ENCODE measurements at places on chromosomes 7 and 10.
A peak's percentile ranks its signal among the peaks of the same experiment; 100 is the strongest.

- peak; percentile 25 for DNase-seq
Measured at GRCh38 chr7:100673942-100674410, 436 bp downstream of the GNB2 start.

DNA sequence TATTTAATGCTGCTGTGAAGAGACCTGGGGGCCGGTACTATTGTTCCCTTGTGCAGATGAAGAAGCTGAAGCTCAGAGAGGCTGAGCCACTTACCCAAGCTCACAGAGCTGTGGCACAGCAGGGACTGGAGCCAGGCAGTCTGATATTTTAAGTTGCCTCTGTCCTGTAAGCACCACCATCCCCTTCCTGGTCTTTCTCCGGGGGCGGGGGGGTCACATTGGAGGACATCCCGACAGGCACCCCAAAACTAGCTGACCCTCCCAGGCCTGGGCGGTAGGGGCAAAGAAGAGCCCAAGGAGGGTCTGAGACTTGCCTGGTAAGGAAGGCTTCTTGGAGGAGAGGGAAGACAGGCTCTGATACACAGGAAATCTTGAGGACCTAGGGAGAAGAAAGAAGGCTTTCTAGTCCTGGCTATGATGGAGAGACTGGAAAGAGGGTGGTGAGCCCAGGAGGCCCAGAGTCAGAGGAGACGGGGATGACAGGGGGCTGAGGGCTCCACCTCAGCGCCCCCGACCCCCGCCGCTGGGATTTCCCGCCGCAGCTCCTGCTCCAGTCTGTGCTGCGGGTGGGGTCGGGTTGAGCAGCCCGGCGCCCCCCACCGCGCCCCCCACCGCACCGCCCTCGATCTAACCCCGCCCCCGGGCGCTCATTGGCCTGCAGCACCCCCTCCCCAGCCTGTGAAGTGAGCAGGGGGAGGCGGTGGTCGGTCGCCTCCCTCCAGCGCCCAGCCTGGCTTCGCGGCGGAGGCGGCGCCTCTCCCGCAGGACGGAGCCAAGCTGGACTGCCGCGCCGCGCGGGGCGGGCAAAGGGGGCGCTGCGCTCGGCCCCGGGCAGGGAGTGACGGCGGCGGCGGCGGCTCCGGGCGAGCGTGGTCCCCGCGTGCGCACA is at the start of gene ADCYAP1R1:
Gene ADCYAP1R1 (plus strand): TSS at position 711 of the 889 bp plus-strand sequence. CDS start 10,957 bp downstream, outside the sequence.
- no peak for DNase-seq

DNA sequence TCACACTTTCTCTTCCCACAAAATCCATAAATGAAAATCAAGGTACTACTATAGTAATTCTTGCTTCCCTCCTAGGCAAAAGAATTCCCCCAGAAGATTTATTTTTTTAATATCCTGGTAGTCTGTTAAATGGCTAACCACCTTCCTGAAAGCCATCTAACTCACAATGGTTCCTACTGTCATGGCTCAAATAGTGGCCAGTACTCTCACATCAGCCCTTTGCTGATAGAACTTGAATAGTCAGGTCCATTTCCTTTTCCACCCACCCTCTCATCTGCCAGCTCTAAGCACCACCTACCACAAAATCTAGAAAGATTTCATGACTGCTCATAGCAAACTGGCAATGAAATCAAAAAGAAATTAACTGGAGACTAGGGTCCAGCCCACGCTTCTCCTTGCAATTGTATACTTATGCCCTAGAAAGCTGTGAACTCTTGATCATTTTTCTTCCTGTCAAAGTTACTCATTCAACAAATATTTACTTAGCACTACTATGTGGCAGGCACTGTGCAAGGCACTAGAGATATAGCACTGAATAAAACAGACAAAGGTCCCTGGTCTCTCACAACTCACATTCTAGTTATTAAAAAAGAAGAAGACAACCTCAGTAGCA is 60.4 kb downstream of the ARMH3 start:
- DNase-seq, result no peak

DNA sequence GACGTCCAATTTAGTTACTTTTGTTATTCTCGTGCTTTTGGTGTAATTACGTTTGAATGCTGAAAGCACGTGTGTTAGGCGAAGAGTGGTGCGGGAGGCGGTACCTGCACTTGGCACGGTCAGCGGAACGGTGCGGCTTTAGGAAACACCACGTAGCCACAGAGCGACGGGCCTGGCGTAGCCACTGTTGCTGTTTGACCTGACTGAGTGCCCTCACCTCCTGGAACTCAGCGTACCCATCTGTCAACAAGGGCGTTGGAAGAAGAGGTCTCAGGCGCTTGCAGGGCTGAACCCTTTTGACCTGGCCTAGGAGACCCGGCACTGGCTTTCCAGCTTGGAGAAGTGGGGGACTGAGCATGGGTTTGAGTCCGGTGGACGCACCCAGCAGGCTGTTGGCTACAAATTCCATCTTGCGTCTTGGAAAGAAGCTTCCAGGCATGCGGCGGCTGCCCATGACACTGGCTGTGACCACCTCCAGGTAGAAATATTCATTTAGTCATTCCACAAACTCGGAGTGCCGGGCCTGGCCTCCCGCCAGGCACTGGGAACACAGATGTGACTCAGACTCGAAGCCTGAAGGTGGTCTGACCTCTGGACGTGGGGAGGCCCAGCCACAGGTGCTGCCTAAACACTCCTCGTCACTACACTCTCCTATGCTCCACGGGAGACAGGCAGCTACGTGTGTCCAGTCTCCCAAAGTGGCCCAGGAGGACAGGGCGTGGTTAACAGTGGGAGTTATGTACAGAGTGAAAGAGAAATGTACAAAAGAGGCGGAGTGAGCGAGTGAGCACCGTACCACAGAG is 22.2 kb downstream of the FAM20C start:
- DNase-seq, result no peak

DNA sequence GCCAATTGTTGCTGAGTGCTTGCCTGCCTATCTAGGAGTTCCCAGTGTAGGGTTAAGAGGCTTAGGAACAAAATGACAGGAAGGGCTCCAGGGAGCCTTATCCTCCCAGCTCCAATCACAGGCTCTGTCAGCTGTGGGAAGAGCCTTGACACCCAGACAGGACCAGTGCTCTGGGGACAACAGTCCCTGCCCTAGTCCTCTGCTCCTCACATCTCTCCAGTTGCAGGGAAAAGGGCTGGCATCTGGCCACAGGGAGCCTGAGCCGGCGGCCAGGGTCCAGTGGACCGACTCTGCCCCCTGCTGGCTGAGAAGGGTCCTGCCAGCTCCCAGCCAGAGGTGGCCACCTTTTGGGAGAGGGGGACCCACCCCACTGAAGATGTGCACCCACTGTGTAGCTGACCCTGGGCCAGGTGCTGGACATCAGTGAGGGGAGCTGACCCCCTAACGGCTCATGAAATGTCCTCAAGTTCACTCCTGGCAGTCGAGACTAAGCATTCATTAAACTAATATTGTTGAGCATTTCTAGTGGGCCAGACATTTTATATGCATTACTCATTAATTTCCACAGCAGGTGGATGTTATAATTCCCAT is 17.6 kb downstream of the DNAJB12 start:
- DNase-seq, result peak; percentile 55

DNA sequence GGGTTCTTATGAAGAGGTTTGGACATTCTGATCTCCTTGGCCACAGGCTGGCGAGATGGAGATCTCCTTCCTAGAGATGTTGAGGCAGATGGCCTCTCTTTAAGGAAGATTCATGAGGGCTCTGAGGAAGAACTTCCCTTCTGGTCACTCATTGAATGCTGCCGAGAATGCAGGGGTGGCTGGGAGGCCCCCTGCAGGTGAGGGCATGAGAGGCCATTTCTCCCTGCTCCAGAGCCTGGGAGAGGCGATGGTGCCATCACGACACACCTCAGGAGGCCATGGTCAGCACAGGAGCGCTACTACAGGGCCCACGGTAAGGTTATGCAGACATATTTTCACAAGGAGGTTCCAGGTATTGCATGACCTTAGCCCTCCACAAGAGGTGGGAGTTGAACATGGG is 40.2 kb downstream of the CXCL12 start:
- no peak for DNase-seq

DNA sequence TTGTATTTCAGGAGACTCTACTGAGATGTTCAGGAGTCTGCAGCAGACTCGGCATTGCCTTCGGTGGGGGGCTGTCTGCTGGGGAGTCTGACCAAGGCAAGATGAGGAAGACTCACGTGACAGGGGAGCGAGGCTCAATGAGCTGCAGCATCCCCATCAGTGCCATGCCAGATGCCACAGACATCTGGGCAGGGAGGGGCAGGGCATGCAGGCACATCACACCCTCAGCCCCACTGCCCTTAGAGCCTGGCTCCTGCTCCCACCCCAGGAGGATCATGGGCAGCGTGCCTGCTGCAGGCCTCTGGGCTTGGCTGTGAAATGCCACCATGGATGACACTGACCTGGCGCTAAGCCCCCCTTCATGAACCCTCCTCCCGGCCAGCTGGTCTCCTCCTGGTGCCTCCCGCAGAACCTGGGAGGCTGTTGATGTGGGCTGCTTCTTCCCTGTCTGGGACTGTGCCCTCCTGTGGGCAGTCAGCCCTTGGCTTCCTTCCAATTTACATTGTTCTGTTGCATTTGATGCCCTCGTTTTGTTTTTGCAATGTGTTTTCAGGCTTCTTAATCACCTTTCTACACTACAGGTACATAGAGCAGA is 235.0 kb downstream of the PAXIP1 start:
- no peak for DNase-seq

DNA sequence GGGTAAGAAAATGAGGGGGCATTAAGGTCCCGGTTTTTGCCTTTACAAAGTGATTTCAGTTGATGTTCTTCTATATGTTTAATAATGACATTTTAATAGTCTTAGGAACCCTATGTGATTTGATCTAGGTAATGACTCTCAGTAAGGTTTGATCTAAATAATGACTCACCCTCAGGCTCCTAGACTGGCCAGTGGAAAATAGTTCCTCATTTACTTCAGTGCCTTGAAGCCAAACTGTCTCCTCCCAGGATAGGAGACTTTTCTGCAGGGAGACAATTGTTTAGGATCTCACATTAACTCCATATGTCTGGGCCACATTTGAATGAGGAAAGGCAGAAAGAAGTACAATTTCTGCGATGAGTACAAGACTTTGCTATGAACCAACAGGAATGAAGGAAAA is 1331.9 kb downstream of the XPNPEP1 start:
- DNase-seq, result no peak

- DNase-seq, result no peak
Measured at GRCh38 chr7:131285556-131285955, 42.1 kb upstream of the MKLN1 start.

DNA sequence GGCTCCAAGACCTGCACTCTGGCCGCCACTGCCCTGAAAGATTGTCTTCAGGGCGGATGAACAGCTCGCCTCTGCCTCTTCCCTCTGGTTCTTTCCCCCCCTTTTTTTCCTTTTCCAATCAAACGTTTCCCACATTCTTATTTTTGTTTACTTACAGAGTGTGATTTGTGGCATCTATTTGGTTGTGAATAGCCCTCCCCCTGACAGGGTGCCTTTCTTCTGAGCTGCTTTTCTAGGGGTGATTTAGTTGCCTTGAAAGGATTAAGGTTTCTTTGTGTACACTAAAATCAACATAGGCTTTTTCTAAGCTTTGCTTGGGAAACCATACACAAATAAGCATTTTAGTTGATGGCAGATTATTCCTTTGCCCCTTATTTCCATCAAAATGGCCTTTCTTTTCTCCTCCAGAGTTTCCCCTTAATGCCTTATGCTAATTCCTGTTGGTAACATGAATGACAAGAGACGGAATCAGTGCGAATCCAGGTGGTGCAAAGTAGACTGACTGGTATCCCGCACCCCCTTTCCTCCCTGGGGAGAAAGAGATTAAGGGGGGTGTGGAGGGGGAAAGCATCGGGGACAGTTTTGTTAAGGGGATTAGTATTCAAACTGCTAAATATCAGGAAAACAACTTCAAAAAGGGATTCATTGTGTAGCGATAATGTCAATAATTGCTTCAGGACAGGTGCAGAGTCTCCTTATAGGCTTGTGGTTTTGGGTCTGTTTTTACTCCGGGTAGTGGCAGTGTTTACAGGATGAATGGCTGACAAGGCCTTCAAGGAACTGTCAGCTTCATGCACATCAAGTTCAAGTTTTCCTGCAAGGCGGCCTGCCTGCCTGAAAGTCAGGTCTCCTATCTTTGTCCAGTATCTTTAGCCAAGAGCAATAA is 431.6 kb upstream of the GALNT17 start:
- DNase-seq, result no peak

GRCh38 chr7:103573479-103574058 is 127.6 kb upstream of the SLC26A5 start:
- no peak for DNase-seq

DNA sequence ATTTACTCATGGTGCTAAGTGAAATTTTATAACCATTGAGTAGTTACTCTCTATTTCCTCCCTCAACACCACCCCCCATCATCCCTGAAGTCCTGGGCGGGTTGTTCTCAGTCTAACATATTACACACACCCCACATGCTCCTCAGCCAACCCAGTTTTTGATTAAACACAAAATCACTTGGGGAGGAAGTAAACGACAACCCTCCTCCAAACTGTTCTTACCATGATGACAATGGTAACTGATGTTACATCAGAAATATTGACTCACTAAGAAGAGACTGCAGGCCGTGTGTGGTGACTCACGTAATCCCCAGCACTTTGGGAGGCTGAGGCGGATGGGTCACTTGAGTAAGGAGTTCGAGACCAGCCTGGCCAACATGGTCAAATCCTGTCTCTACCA is 44.2 kb downstream of the RAB11FIP2 start:
- no peak for DNase-seq

All from T-helper 2 cell treated with Interferon-gamma antibody and Interleukin-4, amounts not matched to agents 5 μg/mL and 100 μg/mL, for 36 hours (primary cell).